ENCODE measurements at places on chromosomes 11 and 22.

DNA sequence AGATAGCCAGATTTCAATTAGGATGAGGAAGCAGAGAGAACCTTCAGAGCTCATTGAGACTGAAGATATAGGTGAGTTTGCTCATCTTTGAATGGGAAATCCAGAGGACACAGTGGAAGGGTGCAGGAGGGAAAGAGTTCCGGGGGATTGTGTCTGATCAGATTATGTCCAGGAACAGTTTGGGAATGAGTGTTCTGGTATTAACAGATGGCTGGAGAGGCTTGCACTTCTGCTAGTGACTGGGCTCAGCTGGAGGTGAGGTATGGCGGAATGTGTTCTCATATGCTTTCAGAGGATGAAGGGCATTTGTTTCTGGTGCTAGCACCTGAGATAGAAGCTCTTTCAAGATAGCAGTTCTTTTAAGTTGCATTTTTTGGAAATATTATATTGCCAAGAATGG lies 27.6 kb downstream of the ALKBH3 start:
- no peak for DNase-seq

GRCh38 chr22:29580200-29580810 lies 608 bp downstream of the NIPSNAP1 start:
- DNase-seq, result no peak

DNA sequence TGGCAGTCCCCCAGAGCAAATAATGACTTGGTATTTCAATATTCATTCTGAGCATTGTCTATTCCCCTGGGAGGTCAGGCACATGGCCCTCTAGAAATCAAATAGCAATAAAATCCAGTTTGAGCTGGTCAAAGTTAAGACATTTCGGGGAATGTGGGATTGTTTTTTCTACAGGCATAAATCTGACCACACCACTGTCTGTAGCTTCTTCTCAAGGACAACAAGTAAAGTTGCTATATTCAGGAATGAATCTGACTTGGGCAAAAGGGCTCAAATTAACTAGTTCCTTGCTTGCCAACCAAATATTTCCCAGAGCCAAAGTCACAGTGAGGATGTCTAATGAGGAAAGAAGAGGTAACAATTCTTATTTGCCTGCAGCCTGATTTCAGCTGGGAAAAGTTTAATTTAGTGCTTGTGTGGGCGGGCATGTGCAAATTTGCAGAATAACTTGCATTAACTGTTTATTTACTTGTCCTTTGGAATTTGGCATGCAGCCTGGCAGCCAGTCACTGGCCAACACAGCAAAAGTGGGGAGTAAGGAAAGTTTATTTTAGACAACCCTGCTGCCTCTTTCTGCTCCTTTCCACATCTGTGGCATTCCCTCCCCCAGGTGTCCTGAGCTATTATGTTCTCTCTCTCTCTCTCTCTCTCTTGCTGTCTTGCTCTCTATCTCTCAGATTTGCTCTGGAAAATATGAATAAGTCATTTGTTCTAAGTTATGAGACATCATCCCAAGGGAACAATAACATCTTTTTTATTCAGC lies 51.2 kb upstream of the ARHGAP20 start:
- DNase-seq, result no peak

- DNase-seq, result no peak
These were observed 15.0 kb downstream of the METTL15 start for GRCh38 chr11:28123151-28123581.

- peak; percentile 73 for DNase-seq
These were observed 690 bp downstream of the CSNK1E start for GRCh38 chr22:38316364-38317121.

- DNase-seq, result no peak
These were observed 3.2 kb upstream of the CCDC15 start for GRCh38 chr11:124950601-124951330.

DNA sequence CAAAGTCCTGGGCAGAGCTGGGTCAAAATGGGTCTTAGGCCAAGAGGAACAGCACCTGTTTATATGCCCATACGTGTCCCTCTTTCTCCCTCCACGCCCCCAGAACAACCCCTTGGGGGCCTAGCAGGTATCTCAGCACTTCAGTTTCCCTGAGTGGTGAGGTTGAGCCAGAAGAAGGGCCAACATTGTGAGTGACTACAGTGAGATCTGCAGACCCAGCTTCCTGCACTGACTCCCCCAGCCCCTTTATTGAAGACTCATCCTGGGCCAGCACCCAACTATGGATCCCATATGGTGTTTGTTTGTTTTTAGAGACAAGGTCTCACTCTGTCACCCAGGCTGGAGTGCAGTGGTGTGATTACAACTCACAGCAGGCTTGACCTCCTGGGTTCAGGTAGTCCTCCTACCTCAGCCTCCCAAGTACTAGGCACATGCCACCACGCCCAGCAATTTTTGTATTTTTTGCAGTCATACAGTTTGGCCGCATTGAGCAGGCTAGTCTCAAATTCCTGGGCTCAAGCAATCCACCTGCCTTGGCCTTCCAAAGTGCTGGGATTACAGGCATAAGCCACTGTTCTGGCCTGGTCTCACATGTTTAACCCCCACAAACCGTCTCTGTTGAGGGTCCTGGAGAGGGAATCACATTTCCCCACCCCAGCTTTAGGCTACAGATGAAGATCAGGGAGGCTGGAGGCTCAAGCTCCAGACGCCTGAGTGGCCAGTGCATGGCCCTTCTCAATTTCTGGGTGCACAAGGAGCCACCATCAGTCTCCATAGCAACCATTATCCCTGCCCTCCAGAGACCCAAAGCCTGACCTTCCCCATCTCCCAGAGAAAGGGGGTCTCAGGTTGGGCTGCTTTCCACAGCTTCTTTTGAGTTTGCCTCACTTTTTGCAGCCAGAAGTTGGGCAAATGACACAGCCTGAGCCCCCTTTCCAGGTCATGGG lies 1.7 kb upstream of the LARGE2 start:
- no peak for DNase-seq

- DNase-seq, result no peak
These were observed 11.6 kb downstream of the TMEM132A start for GRCh38 chr11:60935676-60936442.

- DNase-seq, result peak; percentile 97
These were observed 7.0 kb downstream of the CHST1 start for GRCh38 chr11:45658292-45658991.

DNA sequence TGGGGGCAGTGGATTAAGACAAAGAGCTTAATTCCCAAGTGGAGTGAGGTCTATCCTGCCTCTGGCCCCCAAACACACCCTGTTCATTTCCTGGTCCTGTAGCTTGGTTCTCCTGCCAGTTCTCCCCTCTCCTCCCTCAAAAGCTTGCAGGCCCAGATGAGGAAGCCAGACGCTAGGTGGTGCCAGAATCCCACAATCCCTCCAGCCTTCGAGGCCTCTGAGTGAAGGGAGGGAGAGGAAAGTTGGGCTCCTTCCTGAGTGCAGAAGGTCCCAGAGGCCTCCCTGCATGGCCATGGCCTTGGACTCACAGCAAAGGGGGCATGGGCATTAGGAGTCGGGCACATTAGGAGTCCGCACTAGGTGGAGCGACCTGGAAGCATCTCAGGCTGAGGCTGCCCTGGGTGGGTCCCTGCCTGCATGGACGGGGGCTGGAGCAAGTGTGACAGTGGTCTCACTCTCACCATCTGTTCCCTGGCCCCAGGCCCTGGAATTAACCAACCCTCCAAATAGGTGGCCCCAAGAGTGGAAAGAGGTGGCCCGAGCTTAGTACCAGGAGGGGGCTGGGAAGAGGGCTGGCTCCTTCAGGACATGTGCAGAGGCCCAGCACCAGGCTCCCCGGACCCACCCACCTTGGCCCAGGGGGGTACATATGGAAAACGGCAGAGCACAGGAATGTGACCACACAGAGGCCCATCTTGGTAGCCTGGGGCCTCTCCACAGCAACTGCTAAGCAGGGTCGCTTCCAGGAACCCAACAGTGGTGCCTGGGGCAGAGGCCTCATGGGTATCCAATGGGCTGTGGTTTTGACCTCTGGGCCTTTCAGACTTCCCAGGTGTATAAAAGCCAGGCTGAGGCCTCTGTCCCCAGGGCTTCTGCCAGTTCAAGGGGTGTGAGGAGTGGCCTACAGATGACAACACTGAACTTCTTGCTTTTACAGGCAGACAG lies 5.2 kb downstream of the FXYD2 start:
- DNase-seq, result peak; percentile 95

- no peak for DNase-seq
These were observed 32.3 kb upstream of the RFPL3 start for GRCh38 chr22:32325416-32325801.

DNA sequence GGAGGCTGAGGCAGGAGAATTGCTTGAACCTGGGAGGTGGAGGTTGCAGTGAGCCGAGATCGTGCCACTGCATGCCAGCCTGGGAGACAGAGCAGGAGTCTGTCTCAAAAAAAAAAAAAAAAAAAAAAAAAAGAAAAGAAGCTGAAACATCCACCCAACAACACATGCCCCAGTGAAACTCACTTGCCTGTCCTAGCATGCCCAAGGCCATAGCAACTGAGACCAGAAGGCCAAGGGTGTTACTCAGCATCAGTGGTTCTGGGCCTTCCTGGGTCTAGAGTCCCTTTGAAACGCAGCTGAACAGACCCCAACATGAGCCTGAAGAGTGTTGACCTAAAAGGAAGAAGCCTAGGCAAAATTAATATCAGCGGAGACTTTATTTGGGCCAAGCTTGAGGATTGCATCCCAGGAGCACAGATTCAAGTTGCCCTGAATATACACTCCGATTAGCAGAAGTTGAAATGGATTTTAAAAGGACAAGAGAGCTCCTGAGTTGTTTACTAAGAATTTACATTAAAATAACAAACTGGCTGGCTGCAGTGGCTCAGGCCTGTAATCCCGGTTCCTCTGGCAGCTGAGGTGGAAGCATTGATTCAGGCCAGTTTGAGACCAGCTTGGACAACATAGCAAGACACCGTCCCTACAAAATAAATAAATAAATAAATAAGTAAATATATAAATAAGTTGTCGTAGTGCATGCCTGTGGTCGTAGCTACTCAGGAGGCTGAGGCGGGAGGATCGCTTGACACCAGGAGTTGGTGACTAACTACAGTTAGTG lies 7.0 kb downstream of the PRDX5 start:
- DNase-seq, result peak; percentile 66

DNA sequence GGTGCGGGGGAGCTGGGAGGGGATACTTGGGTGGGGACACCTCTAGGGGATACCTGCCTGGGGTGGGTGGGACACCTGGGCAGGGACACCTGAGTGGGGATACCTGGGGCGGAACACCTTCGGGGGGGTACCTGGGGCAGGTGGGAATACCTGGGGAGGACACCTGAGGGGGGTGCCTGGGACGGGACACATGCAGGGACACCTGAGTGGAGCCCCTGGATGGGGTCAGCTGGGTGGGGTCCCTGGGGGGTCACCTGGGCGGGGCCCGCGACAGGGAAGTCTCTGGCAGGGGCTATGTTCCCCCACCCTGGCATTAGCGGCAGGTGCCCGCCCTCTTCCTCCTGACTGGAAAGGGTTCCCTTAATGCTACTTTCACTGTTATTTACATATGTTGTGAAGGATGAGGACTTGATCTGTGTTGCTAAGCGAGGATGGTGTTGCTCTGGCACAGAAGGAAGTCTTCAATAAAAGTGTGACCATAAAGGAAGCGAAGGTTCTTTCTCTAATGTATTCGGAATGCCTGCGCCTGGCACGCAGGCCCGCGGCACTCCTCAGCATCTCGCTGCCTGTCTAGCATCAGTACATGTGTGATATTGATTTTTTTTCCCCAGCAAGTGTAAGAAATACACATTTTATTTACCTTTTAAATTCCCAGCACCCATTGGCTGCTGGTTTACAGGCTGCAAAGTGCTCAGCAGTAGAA lies 801.7 kb downstream of the BRD1 start:
- DNase-seq, result no peak

GRCh38 chr11:70570693-70571395 lies 172.5 kb downstream of the CTTN start:
- DNase-seq, result no peak

- DNase-seq, result no peak
These were observed 25.4 kb upstream of the GSTP1 start for GRCh38 chr11:67558084-67558772.

GRCh38 chr11:131827430-131827829 lies 457.0 kb downstream of the NTM start:
- DNase-seq, result no peak

DNA sequence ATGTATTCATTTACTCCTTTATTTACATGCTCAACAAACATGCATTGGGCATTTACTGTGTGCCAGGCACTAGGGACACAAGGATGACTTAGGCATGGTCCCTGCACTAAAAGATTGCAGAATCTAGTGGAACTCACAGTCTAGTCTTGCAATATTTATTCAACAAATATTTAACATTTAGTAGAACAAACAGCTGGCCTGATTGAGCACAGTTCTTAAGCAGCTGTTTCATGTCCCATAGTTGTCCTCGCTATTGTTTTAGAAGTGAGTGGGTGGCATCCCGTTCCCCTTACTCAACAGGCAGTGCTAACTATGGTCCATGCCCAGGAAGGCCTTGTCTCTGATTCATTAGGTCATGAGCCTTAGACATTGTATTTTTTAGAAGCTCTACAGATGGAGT lies 459.9 kb upstream of the CADM1 start:
- no peak for DNase-seq

DNA sequence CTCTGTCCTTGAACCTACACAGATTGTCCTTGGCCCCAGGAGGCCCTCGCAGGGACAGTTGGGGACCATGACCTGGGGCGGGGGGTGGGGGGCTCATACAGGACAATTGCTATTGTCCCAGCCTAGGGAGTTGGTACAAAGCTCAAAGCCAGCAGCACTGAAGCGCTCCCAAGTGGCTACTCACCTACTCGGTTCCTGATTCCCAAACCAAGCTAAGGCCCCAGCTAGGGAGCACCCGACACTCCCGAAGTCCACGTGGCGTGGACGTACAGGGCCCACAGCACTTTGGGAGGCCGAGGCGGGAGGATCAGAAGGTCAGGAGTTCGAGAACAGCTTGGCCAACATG lies 80.6 kb downstream of the CELSR1 start:
- peak; percentile 37 for DNase-seq

DNA sequence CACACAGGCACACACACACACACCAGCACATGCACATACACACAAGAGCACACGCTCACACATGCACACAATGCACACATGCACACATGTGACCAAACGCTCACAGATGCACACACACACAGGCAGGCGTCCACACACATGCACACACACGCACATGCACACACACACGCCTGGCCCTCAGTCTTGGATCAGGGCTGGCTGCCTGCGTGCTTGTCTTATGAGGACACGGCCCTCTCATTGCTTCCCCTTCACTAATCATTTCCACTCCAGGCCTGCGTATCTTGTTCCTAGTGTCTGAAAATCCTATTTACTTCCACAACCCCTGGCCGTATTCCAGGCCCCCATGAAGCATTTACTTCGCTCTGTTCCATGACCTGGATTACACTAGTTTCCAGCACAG lies 740.5 kb downstream of the BRD1 start:
- no peak for DNase-seq

- DNase-seq, result no peak
These were observed 1.5 kb downstream of the DGKZ start for GRCh38 chr11:46348566-46349401.

DNA sequence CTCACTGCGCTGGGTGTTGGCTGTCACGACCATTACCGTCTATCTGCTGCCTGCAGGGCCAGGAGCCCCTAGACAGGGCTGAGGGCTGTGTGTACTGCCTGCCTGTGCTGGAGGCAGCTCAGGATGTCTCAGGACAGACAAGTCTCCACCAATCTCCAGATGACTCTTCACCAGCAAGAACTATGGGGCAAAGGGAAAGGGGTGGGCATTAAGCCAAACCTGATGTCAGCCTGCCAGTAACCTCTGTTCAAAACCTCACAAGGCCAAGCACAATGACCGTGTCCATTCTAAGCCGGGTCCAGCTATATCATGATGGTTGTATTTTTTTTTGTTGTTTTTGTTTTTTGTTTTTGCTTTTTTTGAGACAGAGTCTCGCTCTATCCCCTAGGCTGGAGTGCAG lies 31.6 kb downstream of the MAFF start:
- no peak for DNase-seq

Data from islet precursor cell (in vitro differentiated cells).